Muscle of arm (tissue), 14 donors: ENCODE measurements at places on chromosomes 2 and 18. TPM values are rescaled to one million over a fixed set of nuclear protein-coding genes. Genes with fewer than 3 reads are reported as not detected.
A peak's percentile ranks its signal among the peaks of the same experiment; 100 is the strongest.

DNA sequence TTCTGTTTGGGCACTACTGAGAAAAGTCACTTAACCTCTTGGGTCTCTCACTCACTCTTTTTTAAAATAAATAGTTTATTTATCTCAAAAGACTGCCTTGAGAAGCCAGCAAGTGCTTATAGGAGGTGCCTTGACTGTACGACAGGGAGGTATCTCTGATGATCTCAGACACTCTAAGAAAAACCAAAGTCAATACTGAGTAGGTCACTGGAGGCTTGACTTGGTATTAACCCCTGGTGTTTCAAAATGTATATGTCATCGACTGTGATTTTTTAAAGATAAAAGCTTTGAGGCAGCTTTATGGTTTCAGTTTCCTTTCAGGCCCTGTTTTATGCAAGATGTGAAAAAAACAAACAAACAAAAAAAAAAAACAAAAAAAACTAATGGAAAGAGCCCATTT is 33.7 kb downstream of the MREG start:
- DNase-seq = no peak

Gene POU3F3
- 0.09 TPM for polyA plus RNA-seq

DNA sequence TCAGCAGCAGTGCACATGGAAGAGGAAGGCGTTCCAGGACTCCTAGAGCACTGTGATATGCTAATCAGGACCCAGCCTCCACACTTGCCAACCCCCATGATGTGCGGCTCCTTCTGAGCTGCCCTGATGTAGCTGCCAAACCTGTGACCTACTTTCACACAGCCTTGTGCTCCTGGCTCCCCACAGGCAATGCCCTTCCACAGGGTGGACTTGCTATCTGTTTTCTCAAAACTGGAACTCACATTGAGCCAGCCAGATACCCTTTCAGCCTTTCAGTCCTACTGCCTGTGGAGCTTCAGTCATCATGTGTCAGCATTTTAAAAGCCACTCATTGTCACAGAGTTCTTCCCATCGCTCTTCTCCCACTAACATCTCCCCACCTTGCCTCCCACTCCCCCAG is 181.6 kb downstream of the AFF3 start:
- no peak for DNase-seq

DNA sequence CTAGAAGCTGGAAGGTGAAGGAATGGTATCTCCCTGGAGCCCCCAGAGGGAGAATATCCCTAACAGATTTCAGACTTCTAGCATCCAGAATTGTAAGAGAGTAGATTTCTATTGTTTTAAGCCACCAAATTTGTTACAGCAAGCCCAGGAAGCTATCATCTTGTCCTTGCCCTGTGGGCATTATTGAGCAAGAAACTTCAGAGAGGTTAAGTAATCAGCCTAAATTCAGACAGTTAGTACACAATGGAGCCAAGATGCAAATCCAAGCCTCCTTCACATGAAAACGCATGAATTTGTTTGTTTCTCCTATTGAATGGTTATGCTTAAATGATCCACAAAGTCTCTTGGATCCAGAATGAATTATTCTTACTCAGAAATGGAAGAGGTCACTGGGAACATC is 55.2 kb upstream of the TRIB2 start:
- DNase-seq = no peak

GRCh38 chr2:112024896-112025491 is 30.1 kb upstream of the TMEM87B start:
- no peak for DNase-seq

Gene CYS1
- 15.7 TPM for polyA plus RNA-seq

Gene L3MBTL4
- 2.7 TPM for polyA plus RNA-seq

GRCh38 chr2:15630121-15630977 is 38.7 kb downstream of the DDX1 start:
- DNase-seq = peak; percentile 86

DNA sequence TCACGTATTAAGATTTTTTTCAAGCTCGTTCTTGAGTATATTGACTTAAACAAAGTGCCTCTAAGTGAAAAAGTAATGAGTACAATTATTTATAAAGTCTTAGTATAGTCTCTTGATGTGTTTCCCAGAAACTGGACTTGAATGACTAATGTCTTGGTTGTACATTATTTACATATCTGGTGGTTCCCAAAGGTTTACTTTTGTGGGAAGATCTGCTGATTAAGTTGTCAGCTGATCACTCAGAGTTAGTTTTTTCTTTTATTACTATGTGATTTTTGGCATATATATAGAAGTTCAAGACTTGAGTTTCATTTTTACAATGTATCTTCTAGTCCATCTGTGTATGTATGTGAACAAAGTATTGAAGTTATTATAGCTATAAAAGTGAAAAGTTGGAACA is 29.5 kb downstream of the RNF144A start:
- no peak for DNase-seq

DNA sequence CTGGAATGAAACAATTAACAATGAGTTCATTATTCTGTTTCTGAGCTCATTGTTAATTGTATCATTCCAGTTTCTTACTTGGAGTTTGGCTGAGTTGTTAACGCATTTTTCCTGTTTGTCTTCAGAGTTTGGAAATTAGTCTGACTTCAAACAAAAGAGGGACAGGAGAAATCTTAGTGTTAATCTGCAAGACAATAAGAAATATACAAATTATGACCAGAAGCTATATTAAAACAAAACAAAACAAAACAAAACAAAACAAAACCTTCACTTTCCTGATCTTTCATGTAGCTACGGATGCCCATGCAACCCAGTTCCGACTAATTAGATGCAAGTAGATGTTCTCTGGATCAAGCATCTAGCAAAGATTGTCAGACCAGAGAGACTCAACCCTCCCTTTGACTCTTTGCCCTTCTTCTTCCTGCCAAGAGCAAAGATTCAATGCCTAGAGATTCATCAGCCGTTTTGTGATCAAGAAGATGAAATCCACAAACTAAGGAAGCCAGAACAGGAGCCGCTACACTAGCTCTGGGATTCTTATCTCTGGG is 686.2 kb upstream of the FSHR start:
- DNase-seq = no peak

DNA sequence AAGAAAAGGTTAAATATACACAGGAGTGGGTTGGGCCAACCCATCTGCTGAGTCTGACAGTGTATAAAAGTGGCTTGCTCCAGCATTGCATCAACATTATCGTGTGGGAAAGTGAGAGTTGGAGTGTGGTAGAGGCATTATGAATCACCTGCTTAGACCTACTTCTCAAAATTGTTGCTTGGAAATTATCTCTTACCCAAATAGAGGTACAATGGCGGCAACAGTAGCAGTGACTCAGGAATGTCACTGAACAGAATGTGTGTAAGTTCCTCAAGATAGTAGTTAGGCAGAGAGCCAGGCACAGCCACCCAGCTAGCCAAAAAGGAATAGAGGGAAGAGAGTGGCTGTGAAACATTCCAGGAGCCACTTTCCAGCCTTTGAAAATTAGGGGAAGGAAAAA is 616.0 kb downstream of the NUP35 start:
- DNase-seq = no peak

- DNase-seq = no peak
These were observed 308.0 kb downstream of the CMPK2 start for GRCh38 chr2:6557737-6558136.

DNA sequence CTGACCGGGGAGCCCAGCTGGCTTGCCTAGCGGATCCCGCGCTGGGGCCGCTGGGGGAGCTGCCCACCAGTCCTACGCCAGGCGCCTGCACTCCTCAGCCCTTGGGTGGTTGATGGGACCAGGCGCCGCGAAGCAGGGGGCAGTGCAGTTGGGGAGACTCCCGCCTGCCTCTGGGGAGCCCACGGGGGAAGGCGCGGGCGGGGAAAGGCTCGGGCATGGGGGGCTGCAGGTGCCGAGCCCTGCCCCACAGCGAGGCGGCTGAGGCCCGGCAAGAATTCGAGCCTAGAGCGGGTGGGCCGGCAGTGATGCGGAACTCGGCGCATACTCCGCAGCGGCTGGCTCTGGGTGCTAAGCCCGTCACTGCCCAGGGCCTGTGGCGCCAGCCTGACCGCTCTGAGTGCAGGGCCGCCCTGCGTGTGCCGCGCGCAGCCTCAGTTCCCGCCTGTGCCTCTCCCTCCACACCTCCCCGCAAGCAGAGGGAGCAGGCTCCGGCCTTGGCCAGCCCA is 249.1 kb upstream of the TEKT4 start:
- no peak for DNase-seq

- no peak for DNase-seq
These were observed 101.4 kb downstream of the NFATC1 start for GRCh38 chr18:79496978-79497637.

GRCh38 chr2:27683390-27684071 is 19.8 kb downstream of the SLC4A1AP start:
- DNase-seq = peak; percentile 78

Gene POTEI
- polyA plus RNA-seq = 0.05 TPM

Gene NETO1
- 0.16 TPM for polyA plus RNA-seq

GRCh38 chr2:71581026-71581425 is 127.7 kb downstream of the DYSF start:
- DNase-seq = no peak

Gene IL1R1
- polyA plus RNA-seq = 26.7 TPM

Gene BOK
- 48.0 TPM for polyA plus RNA-seq

DNA sequence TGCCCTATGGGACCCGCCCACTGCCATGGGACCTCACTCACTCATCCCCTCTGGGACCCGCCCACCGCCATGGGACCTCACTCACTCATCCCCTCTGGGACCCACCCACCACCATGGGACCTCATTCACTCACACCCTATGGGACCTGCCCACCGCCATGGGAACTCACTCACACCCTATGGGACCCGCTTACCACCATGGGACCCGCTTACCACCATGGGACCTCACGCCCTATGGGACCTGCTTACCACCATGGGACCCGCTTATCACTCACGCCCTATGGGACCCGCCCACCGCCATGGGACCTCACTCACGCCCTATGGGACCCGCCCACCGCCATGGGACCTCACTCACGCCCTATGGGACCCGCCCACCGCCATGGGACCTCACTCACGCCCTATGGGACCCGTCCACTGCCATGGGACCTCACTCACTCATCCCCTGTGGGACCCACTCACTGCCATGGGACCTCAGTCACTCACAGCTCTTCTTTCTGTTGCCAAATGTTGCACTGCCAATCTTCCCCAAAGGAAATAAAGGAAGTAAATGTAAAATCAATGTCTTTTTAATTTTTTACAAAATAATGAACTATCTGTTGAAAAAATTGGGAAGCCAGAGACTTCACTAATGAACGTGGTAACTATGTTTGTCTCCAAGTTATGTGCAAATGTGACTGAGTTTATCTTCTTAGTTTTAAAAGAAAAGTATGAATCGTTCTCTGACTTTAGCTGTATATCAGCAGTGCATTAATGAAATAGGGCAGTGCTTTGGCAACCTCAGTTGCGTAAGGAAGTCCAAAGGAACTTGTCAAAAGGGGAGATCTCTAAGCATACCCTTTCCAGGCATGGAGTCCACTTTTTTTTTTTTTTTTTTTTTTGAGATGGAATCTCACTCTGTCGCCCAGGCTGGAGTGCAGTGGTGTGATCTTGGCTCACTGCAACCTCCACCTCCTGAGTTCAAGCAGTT is 101.5 kb upstream of the MGAT5 start:
- DNase-seq = no peak

Gene TNFRSF11A
- 3.5 TPM for polyA plus RNA-seq

- DNase-seq = no peak
These were observed 71.3 kb downstream of the CCDC93 start for GRCh38 chr2:117942551-117942950.
